ENCODE measurements at places on chromosomes 3 and 15.

DNA sequence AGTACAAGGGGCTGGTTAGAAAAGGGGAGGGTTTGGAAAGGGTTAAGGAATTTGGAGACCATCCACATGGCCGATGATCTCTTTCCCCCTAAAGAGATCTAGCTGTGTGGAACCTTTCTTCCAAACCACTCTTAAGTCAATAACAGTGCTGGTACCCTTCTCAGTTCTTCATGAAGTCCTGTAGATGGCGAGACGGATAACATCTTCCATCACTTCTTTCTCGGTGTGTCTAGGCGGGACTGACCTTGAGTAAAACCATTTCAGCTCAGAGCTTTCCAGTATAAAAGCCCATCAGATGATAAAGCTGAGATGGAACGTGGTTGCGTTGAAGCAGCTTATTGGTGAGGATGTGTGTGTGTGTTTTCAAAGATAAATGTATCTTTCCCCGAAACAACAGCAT is 151.5 kb upstream of the BHLHE40 start:
- DNase-seq: peak; percentile 36

- DNase-seq: no peak
These were observed 33.6 kb downstream of the TMEM212 start for GRCh38 chr3:171876680-171877147.

DNA sequence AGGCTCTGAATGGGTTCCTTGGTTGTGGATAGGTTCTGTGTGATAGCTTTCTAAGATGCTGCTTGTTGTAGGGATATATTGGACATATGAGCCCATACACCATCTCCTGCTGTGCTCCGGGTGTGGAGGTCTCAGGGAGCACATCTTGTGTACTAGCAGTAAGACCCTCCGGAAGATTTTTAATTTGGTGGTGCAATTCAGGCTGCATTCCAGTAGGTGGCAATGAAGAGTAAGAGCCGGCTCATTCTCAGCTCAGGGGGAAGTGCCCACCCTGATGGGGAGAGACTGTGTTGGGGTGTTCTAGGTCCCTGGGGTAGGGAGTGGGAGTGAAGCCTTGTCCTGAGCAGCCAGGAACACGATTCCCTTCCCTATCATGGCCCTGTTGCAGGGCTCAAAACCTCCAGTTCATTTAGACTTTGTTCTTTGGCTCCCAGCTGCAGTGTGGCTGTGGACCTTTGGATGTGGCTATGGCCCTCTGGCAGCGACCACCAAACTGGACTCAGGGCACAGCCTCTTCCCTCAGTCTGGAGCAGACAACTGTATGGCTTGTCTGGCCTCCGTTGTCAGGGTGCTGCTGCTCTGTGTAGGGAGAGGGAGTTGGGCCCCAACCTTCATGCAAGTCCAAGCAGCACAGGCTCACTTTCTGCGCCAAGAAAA is 104.7 kb downstream of the UNC13C start:
- peak; percentile 28 for DNase-seq

DNA sequence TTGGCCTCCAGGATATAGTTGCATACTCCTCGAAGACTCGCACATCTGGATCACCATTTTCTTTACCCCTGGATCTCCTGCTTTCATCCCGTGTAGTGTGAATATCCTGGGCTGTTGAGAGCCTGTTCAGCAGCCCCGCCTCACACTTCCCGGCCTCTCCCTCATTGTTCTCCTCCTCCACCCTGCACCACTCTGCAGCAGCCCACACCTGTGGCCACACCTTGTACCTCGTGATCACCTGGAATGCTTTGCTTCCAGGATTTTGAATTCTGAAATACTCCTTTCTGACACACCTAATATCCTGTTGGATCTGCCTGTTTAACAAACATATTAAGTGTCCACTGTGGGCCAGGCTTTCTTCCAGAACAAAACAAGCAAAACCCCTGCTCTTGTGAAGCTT is 14.4 kb downstream of the ABHD17C start:
- no peak for DNase-seq

DNA sequence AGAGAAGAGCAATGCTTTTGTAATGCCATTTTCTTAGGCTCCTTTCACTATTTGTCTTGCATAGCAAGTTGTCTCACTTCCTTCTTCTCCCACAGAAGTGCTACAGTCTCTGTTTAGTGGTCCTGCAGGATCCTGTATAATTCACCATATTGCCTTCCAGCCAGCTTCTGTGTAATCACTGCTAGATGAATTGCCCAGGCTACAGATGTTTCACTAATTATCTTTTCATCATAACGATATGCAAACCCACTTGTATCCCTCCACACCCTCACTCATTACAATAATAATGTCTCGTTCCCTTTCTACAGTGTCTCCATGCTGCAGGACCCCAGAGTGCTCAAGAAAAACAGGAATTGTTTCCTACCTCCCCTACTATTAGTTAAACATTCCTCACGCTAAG is 402.9 kb downstream of the TBL1XR1 start:
- no peak for DNase-seq

Measured in Jurkat, Clone E6-1 (cell line).